Smooth muscle cell of the umbilical artery (primary cell): ENCODE measurements at places on chromosomes 12 and 14. TPM values are rescaled to one million over a fixed set of nuclear protein-coding genes. Genes with fewer than 3 reads are reported as not detected.

KRT75 gene
- total RNA-seq: not detected in 2 replicates

C1R gene
- total RNA-seq: 22.7 and 129 TPM in 2 replicates

GPR84 gene
- 0.05 TPM in 1 of 2 replicates, not detected in the other for total RNA-seq

CRACR2A gene
- total RNA-seq: 0.78 TPM in 1 of 2 replicates, not detected in the other

SLC35F4 gene
- total RNA-seq: not detected in 2 replicates

GPR162 gene
- total RNA-seq: 2.1 and 2.6 TPM in 2 replicates
